Activated CD4-positive, alpha-beta T cell treated with anti-CD3 and anti-CD28 coated beads for 1 hour (primary cell): ENCODE measurements at places on chromosomes 2 and 18.

- no peak for DNase-seq
These were observed 112.4 kb upstream of the WDR75 start for GRCh38 chr2:189328848-189329245.

DNA sequence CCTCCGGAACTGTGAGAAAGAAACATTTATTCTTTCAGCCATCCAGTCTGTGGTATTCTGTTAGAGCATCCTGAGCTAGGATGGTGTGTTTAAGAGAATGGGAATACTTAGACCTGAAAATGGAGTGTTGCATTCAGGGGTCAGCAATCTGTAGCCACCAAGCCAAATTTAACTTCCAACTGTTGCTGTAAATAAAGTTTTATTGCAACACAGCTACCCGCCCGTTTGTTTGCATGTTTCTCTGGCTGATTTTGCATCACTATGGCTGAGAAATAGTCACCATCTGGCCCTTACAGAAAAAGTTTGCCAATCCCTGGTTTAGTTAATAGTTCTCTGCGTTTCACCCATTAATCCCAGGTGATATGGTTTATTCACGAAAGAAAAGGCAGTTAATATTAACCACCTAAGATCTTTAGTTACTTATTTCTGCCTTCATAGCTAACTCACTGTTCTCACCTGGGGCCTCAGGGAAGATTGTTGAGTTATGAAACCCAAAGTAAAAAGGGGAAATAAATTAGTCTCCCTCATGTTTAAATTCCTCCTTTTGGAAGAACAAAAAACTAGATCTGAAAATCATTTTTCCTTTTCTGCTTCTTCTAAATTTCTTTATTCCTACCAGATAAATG lies 9.5 kb upstream of the CYS1 start:
- DNase-seq, result no peak

DNA sequence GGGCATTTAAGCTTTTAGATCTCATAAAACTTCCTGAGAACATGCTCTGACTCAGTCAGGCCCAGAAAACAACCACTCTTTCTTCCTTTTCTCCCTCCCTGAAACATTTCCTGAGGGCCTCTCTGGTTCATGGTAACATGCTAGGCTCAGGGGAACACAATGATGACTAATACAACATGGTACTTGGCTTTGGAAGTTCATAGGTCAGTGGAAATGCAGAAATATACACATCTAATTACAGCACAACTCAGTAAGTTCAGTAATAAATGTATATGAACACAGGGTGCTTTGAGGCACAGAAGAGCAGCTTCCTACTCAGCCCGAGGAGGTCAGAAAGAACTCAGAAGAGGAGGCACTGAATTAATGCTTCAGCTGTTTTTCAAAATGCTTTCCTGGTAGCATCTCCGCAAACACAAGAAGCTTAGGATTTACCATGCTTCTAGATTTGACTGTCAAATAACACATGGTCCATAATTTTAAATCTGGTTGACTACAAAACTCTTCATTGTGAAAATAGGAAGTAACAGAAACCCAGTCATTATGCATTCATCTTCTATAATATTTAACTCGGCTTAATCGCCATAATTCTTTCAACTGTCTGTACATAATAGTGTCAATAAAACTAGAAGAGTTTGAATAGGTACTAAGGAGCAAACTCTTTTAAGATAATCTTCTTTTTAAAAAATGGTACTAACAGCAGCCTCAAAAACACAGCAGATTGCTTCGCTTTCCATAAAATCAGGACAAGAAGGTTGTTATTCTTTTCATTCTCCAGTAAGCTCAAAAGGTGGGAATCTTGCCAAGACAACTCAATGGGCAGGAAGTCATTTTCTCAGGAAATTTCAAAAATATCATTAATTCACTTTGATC lies 251.3 kb downstream of the DLGAP1 start:
- DNase-seq, result no peak

DNA sequence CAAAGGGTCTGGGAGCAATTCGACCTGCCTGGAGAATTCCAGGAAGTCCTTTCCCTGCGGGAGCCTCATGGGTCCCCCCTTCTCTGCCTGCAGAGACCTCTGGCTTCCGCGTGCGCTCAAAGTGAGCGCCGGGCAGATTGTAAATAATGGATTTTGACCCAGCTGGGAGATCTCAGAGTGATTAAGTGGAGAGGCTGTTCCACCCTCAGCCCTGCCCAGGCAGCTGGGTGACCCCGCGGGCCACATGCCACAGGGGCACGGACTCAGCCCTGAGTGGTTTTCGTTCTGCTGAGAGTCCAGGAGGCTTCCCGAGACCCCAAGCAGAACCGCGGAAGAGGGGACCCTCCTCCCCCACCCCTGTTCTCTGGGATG lies 1.2 kb downstream of the KCNG2 start:
- DNase-seq, result no peak

GRCh38 chr2:170265321-170265720 lies 87.4 kb downstream of the MYO3B start:
- no peak for DNase-seq

GRCh38 chr2:225020168-225020849 lies 22.0 kb downstream of the DOCK10 start:
- DNase-seq, result no peak

- DNase-seq, result no peak
These were observed 26.4 kb downstream of the TBC1D8 start for GRCh38 chr2:101124643-101125366.

DNA sequence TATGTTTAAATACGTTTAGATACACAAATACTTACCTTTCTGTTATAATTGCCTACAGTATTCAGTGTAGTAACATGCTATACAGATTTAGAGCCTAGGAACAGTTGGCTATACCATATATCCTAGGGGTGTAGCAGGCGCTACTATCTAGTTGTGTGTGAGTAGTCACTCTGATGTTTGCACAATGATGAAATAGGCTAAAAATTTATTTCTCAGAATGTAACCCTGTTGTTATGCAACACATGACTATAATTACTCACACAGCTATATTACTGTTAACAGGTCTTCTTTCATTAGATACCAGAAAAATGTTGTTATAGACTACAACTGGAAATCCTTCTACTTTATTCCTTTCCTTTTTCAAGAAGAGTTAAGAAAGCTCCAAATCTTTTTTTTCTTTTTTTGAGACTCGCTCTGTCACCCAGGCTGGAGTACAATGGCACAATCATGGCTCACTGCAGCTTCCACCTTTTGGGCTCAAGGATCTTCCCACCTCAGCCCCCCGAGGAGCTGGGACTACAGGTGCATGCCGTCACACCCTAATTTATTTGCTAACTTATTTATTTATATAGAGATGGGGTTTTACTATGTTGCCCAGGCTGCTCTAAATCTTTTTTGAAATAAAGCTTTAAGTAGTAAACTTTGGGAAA lies 48.5 kb downstream of the C2orf74 start:
- no peak for DNase-seq

DNA sequence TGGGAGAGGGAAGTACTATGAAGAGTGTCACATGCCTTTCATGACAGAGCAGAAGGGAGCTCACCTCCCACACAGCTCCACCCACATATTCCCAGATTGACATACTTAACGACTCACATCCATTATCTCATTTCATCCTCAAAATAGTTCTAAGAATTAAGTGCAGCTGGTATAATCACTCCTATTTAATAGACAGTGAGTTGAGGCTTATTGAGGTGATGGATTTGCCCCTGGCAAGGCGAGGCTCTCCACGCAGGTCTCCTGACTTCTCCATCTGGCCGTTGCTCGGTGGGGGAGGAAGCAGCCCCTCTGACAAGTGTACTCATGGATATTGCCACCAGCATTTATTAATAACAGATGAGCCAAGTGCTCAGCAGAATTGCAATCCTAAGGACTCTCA lies 81.4 kb downstream of the TGOLN2 start:
- no peak for DNase-seq

GRCh38 chr2:77862120-77862519 lies 339.9 kb upstream of the LRRTM4 start:
- no peak for DNase-seq

DNA sequence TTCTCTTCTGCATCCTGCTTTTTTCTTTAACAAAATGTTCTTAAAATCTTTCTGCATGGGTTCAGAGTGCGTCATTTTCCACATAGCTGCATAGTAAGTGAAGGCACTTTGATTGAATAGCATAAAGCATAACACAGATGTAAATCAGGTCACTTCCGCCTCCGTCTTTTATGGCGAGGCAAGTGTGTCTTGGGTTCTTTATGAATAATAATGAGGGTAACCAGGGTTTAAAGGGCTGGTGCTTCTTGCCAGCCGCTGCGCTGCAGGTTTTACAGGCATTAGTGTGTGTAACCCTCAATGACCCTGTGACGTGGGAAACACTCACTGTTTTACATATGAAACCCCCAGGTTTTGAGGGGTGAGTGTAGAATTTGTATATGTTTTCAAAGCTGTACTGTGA lies 164.2 kb downstream of the MYT1L start:
- DNase-seq, result no peak

GRCh38 chr18:6558446-6559156 lies 143.9 kb upstream of the L3MBTL4 start:
- no peak for DNase-seq

DNA sequence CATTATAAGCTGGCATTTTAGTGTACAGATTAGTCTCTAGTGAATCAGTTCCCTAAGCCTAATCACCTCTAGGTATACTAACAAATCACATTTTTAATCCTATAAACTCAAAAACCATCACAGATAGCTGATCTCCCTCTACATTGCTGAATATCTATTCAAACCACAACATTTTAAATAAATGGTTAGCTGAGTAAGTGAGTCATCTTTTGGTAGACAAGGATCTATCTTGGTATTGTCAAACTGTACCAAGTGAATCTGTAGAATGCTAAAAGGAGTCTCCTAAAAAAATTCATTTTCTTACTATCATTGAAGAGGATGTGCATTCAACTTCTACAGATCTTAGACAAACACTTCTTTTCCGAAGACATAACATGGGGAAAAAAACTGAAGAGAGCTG lies 40.7 kb downstream of the INO80D start:
- no peak for DNase-seq

- no peak for DNase-seq
These were observed 43.8 kb upstream of the SERTAD2 start for GRCh38 chr2:64697297-64698176.

GRCh38 chr18:9017167-9017904 lies 85.2 kb upstream of the NDUFV2 start:
- peak; percentile 42 for DNase-seq

- no peak for DNase-seq
These were observed 459 bp upstream of the ATP6V1C2 start for GRCh38 chr2:10720947-10721395.

GRCh38 chr2:210481601-210482175 lies 5.1 kb upstream of the LANCL1 start:
- no peak for DNase-seq

GRCh38 chr2:204695506-204695905 lies 150.2 kb downstream of the PARD3B start:
- no peak for DNase-seq

DNA sequence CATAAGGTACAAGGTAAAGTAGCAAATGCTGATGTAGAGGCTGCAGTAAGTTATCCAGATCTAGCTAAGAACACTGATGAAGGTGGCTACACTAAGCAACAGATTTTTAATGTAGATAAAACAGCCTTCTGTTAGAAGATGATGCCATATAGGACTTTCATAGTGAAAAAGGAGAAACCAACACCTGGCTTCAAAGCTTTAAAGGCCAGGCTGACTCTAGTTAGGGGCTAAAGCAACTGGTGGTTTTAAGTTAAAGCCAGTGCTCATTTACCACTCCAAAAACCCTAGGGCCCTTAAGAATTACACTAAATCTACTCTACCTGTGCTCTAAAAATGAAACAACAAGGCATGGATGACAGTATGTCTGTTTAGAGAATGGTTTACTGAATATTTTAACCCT lies 131.0 kb downstream of the DNAH6 start:
- DNase-seq, result no peak

DNA sequence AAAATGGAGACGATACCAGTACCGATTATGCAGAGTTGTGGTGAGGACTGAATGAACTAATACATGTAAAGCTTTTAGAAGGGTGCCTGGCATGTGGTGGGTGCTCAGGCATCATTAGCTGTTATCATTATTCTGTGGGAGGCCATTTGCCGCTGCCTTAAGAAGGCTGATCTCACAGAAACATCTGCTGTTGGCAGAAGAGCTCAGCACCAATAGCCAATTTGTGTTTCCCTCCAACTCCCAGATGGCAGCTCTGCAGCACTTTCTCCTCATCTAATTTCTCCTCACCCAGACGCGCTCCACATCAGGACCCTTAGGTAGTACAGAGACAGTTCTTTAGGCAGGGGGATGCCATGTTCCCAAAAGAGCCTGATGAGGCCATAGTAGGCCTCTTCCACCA lies 15.8 kb upstream of the CYP1B1 start:
- DNase-seq, result no peak

DNA sequence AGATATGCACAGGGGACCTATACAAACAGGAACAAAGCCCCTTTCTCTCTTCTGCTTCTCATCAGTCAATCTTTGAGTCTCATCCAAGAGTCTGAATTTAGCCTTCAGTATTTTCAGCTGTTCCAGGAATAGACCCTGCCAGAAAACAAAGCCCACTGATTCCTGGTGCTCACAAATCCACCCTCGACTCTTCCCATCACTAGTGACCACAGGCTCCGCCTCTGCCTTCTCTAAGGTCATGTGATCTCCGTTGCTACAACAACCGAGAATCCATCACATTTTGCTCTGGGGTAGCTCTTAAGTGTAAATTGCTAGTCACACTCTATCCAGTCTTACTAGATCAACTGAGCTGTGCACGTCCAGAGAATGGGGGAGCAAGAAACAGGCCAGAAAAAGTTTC lies 46.4 kb upstream of the SPTBN1 start:
- DNase-seq, result no peak

GRCh38 chr2:177348733-177349693 lies 43.6 kb upstream of the AGPS start:
- DNase-seq, result no peak

DNA sequence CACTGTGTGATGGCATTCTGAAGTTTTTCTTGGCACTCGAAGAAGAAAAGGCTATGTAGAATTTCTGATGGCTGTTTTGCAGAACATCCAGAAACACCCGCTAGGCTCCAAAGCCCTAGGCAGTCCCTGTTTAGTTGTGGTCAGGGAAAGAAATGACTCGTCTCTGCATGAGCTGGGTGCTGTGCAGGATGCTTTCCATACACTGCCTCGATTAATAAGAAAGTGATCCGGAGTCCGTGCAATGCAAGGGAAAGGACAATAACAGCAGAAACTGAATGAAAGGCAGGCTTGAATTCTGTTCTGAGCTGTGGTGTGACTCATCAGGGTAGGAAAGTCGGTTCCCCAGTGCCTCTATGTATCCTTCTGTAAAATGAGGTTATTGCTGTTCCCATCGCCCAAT lies 18.7 kb downstream of the MAPRE3 start:
- no peak for DNase-seq

DNA sequence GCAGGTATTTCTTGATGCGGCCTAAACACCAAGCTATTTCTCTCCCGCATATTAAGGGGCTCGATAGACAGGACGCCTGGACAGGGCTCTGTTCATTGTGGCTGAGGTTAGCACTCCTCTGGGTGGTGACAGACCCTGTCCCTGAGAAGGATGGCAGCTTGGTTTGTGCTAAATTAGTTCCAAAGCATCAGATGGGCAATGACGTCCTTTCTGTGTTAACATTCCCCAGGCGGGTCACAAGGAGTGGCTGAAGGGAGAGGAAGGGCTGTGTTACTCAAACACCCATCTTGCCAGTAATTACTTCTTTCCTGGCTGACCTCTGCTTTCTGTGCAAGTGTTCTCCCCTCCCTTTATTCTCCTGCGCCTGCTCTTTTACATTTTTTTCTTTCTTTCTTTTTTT lies 75.0 kb downstream of the TMEM247 start:
- no peak for DNase-seq

- DNase-seq, result no peak
These were observed 510 bp downstream of the NCKAP1 start for GRCh38 chr2:183037553-183038340.

- DNase-seq, result no peak
These were observed 107.2 kb upstream of the ETAA1 start for GRCh38 chr2:67289921-67290371.

- DNase-seq, result no peak
These were observed 75.4 kb downstream of the PIEZO2 start for GRCh38 chr18:11073971-11074370.
